ENCODE measurements at places on chromosomes 6 and 20. TPM values are rescaled to one million over a fixed set of nuclear protein-coding genes. Genes with fewer than 3 reads are reported as not detected.

FBXL4 gene
- 17.9 TPM for total RNA-seq

SMIM26 gene
- 190 TPM for total RNA-seq

DNA sequence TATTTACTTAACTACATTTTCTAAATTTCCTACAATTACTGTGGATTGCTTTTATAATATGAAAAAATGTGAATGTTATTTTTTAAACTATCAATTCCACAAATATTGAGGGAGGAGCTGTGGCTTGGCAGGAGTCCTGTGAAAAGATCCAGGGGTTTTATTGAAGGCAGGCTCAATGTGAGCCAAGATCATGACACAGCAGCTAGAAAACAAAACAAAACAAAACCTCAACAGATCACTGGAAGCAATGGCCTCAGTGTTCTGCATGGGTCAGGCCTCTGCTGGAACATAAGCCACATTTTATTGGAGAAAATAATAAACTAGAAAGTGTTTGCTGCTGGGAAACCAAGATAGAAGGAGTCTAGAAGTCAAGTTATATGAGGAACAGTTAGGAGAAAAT lies 19.4 kb upstream of the RCAN2 start:
- DNase-seq: peak; percentile 56
- H3K27me3 ChIP-seq: no peaks in the 10 kb centered on the region
- H3K4me3 ChIP-seq: no peak overlapping the region

DNA sequence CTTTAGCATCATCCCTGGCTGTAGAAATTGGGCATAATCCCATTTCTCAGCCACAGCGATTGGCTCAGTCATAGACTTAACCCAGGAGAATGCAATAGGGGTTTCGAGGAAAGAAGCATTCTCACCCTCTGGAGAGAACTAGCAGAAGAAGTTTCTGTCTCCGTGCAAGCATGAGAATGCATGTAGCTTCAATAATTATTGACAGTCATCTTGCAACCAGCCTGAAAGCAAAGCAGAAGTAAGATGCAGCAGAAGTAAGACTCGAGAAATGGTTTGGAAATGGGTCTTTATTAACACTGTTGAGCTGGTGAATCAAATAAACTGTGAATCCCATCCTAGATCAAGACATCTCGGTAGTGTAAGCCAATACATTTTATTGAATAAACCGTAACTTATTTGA lies 828.8 kb upstream of the GJE1 start:
- no peak for DNase-seq
- no peaks in the 10 kb centered on the region for H3K36me3 ChIP-seq
- H3K27me3 ChIP-seq: no peaks in the 10 kb centered on the region
- no peaks in the 10 kb centered on the region for H3K4me1 ChIP-seq
- H3K4me3 ChIP-seq: no peak overlapping the region

- H3K4me1 ChIP-seq: peaks cover 14% of the 10 kb centered on the region
- no peak for DNase-seq
- no peak overlapping the region for H3K27ac ChIP-seq
- H3K27me3 ChIP-seq: no peaks in the 10 kb centered on the region
- H3K4me3 ChIP-seq: no peak overlapping the region
Measured at GRCh38 chr6:169070506-169071176, 183.0 kb downstream of the THBS2 start.

DNA sequence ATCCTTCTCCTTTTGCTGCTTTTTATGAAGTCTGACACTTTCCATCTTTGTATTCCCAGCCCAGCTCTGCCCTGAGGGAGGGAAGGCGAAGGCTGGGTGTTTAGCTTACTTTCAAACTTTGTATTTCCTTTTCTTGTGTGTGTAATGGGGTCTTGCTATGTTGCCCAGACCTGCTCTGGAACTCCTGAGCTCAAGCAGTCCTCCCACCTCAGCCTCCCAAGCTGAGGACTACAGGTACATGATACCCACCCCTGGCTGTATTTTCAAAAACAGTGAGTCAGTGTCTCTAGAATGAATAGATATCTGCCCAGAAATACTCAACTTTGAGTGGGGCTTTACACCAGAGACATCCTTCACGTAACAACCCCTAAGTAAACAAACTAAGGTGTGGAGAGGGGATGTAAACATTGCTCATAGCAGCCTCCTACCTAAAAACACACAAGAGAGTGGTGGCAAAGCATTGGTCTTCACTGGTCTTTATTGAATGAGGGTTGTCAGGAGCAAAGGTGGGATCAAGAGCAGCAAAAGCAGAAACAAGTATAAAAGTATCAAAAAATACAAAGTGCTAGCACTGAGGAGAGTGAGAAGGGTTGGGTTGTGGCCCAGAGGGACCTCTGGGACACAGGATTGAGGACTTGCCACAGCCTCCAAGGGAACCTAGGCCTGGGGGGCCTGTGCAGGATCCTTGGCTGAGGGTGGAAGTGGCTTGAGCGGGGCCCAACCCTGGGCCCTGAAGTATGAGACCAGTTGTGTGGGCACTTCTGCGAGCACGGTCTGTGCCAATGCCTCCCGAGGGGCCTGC lies 10.2 kb downstream of the SPAG4 start:
- H3K27ac ChIP-seq: no peak overlapping the region
- no peaks in the 10 kb centered on the region for H3K27me3 ChIP-seq
- no peak for DNase-seq
- H3K36me3 ChIP-seq: no peaks in the 10 kb centered on the region

DNA sequence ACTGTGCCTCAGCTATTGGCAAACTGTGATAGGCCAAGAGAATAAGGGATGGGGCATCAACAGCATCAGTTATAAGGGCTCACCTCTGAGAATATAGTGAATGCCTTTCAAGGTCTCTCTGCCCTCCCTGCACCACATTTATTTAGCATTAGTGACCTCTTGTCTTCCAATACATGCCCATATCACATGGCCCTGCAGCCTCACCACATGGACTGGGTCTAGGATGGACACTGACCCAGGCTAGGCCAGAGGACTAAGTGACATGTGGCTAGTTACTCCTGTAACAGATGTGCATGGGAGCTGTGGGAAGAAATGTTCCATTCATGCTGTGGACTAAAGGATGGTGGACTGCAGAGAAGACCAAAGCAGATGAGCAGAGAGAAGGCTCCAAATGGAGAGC lies 3.2 kb upstream of the BTN2A2 start:
- H3K4me3 ChIP-seq: no peak overlapping the region
- no peak overlapping the region for H3K27ac ChIP-seq
- no peaks in the 10 kb centered on the region for H3K36me3 ChIP-seq
- no peak for DNase-seq
- no peaks in the 10 kb centered on the region for H3K27me3 ChIP-seq

- no peak overlapping the region for H3K27ac ChIP-seq
- DNase-seq: no peak
- H3K4me1 ChIP-seq: no peaks in the 10 kb centered on the region
- H3K36me3 ChIP-seq: no peaks in the 10 kb centered on the region
- H3K27me3 ChIP-seq: no peaks in the 10 kb centered on the region
Measured at GRCh38 chr20:52684176-52684575, 288.0 kb upstream of the TSHZ2 start.

GRCh38 chr6:44524476-44525227 lies 137.1 kb downstream of the CDC5L start:
- H3K4me3 ChIP-seq: no peak overlapping the region
- H3K27me3 ChIP-seq: no peaks in the 10 kb centered on the region
- H3K36me3 ChIP-seq: no peaks in the 10 kb centered on the region
- no peaks in the 10 kb centered on the region for H3K4me1 ChIP-seq
- H3K27ac ChIP-seq: no peak overlapping the region

- peaks cover 2% of the 10 kb centered on the region for H3K27me3 ChIP-seq
- H3K36me3 ChIP-seq: no peaks in the 10 kb centered on the region
- H3K4me1 ChIP-seq: no peaks in the 10 kb centered on the region
- no peak overlapping the region for H3K27ac ChIP-seq
- DNase-seq: no peak
Measured at GRCh38 chr6:112910256-112910655, 563.1 kb downstream of the RFPL4B start.

SASH1 gene
- 13.2 TPM for total RNA-seq

DNA sequence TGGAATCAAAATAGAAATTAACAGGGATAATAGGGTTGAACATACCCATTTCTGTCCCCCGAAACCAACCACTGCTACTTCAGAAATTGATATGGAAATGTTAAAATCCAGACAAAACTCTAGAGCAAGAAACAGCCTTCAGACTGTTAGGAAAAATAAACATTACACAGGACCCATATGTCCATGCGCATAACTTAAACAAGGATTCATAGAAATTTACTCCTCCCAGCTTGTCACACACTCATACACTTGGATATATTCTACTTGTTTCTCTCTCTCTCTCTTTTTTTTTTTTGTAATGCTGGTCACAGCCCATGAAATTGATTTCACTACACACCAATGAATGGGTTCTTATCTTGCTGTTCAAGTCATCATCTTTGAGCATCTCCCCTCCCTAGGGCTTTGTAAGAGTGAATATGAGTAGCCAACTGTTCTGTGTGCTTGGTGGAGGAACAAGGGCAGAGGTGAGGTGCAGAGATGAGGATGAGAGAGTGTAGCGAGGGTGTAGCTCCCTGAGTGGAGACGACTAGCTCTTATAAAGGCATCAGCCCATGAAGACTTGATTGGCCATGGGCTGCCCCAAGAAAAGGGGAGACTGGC lies 61.8 kb upstream of the MLN start:
- no peak for DNase-seq
- H3K27me3 ChIP-seq: no peaks in the 10 kb centered on the region
- no peak overlapping the region for H3K4me3 ChIP-seq

GRCh38 chr6:29663300-29664042 lies 6.6 kb downstream of the MOG start:
- no peaks in the 10 kb centered on the region for H3K4me1 ChIP-seq
- no peak overlapping the region for H3K27ac ChIP-seq
- no peak for DNase-seq
- H3K4me3 ChIP-seq: no peak overlapping the region

DNA sequence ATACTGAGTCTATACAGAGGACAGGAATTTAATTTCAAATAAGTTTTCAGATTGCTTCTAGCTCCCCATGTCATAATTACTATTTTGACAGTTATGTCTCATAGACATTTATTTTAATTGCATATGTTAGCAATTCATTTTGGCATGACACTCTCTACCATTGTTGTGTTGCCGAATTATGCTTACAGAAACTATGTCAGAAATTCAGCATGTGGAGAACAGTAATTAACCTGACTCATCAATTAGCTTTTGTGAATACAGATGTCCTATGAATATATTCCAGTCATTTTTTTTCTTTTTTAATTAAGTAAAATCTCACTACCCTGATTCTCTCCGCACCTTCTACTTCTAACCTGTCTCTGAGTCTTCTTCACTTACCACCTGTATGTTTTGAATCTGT lies 105.1 kb downstream of the NKAIN2 start:
- H3K27ac ChIP-seq: no peak overlapping the region
- no peaks in the 10 kb centered on the region for H3K4me1 ChIP-seq
- H3K4me3 ChIP-seq: no peak overlapping the region
- H3K36me3 ChIP-seq: no peaks in the 10 kb centered on the region

GRCh38 chr20:36202891-36203338 lies 33.4 kb upstream of the AAR2 start:
- H3K27me3 ChIP-seq: no peaks in the 10 kb centered on the region
- H3K4me1 ChIP-seq: no peaks in the 10 kb centered on the region
- H3K4me3 ChIP-seq: no peak overlapping the region

DNA sequence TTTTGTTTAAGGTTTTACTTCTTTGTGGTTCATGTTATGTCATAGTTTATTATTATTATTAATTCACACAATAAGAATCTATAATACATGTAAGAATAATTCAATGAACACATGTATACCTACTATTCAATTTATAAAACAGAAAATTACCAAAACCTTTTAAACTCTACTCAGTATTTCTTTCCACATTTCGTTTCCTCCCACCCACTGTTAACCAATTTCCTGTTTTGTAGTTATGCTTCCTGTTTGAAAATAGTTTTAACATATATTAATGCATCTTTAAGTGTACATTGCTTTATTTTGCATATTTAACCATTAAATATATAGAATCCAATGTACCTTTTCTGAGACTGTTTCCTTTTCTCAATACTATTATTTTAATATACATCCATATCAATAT lies 397.9 kb upstream of the SPTLC3 start:
- no peak overlapping the region for H3K4me3 ChIP-seq
- no peaks in the 10 kb centered on the region for H3K36me3 ChIP-seq
- H3K27me3 ChIP-seq: no peaks in the 10 kb centered on the region
- no peak for DNase-seq

DNA sequence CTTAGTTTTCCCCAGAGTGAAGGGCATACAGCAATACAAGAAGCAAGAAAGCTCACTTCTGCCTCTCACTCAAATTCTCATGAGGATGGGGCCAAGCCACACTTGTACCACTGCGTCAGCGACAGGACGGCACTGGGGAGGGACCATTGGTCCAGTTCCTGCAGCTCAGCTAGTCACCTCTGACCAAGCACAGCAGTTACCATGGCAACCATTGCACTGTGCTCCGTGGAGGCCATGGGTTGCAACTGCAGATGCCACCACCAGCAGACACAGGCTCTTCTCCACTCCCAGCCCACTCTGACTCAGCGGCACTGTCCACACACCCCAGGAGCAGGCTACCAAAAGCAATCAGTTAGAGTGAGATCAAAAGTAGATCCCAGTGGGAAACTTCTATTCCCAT lies 441.1 kb upstream of the ARID1B start:
- H3K4me3 ChIP-seq: no peak overlapping the region
- no peaks in the 10 kb centered on the region for H3K36me3 ChIP-seq
- DNase-seq: no peak
- H3K4me1 ChIP-seq: no peaks in the 10 kb centered on the region
- H3K27ac ChIP-seq: no peak overlapping the region

GRCh38 chr6:142349215-142349823 lies 47.5 kb downstream of the ADGRG6 start:
- no peaks in the 10 kb centered on the region for H3K27me3 ChIP-seq
- no peaks in the 10 kb centered on the region for H3K4me1 ChIP-seq
- no peak overlapping the region for H3K4me3 ChIP-seq
- no peak for DNase-seq

DNA sequence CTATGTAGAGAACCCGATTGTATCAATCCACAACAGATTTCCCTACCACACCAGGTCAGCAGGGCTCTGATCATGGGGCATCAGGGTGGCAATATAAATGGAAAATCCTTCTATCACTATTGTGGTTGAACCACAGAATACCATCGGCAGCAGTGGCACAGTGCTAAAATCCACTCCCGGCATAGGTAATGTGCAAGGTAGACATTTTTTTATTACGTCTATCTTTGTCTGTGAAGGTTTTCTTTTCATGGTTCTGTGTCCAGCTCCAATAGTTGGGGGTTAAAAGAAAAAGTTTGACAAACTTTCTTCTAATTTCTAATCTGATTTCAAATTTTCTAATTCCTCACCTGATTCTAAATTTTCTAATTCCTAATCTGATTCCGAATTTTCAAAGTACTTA lies 302.7 kb upstream of the PREP start:
- no peak overlapping the region for H3K4me3 ChIP-seq
- H3K4me1 ChIP-seq: no peaks in the 10 kb centered on the region
- H3K27ac ChIP-seq: no peak overlapping the region
- no peak for DNase-seq
- no peaks in the 10 kb centered on the region for H3K27me3 ChIP-seq
- no peaks in the 10 kb centered on the region for H3K36me3 ChIP-seq

UNC5CL gene
- total RNA-seq: 0.85 TPM
